SK-N-MC (cell line): ENCODE measurements at places on chromosomes 16 and 17.

DNA sequence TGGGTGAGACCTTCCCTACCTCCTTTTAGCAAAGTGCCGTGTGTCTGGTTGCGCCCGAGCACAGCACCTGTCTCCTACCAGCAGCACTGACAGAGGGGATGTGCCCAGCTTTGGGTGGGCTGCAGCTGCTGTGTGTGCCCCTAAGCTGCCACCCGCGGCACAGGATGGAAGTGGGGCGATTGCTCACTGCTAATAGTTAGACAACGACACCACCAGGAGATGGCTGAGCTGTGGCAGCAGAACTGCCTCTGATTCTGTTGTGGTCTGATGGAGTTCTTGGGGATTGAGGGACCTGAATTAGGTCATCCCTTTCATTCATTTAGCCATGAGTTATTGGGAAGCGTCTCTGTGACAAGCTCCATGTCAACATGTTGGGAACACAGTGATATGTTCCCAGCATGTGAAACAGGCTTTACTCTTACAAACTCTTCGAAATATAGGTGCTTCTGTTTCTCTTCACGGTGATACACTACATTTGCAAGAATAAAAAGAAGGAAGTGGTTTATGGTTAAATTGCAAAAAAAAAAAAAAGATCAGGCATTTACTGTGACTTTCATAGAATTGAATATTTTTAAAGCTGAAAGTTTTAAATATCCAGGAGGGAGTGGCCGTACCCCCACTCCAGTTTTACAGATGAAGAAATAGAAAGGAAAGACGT, 184.4 kb downstream of the MAF start:
- no peak for DNase-seq

DNA sequence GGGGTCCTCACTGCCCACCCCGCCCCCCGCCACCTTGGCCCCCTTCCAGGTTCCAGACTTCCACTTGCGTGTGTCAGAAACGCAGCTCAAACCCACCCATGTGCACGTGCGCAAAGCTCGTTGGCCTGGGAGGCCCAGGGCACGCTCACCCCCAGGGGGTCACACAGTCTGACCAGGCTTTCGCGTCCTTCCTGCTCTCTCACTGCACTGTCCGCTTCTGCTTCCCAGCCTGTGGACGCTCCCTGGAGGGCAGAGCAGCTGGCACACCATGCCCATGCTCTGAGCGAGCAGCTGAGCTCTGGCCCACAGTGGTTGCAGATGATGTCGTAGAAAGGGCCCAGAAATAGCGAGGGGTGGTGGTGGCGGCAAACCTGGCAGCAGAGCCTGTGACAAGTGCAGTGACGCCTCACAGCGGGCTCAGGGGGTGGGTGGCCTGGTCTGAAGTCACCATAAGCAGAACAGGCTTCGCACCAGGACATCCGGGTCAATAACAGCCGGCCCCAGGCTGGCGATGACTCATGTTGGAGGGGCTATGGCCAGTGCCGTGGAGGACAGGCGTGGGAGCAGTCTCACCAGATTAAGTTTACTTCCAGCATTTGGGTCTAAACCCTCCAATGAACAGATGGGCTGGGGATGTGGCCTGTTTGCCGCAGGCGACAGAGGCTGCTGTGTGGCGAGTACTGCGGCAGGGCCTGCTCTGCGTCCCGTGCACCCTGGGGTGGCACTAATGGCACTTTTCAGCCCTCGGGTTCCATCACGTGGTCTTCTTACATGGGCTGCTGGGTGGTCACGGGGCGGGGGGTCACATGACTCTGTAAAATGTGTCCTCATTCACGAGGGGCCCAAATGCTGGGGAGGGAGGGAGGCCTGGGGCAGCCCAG, 49.0 kb downstream of the NT5M start:
- no peak for DNase-seq

- DNase-seq = no peak
These were observed 23.8 kb upstream of the SLC12A3 start for GRCh38 chr16:56841233-56841632.

DNA sequence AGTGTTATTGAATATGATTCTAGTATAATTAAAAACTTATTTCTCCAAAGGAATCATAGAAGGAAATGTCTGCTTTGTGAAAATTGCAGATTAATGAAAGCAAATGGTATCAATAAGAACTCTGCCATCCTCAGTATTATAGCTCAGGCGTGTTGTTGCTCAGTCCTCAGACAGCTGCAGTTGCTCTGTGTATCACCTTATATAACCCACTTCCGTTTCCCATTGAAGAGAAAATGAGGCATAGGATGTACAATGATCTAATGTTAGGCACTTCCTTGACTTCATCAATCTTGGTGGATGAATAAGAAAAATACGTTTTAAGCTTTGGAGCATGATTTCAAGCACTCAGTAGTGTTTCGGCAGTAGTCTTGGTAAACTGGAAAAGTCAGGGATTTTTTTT, 14.1 kb downstream of the MFSD11 start:
- no peak for DNase-seq
